ENCODE measurements at places on chromosomes 4 and X.

DNA sequence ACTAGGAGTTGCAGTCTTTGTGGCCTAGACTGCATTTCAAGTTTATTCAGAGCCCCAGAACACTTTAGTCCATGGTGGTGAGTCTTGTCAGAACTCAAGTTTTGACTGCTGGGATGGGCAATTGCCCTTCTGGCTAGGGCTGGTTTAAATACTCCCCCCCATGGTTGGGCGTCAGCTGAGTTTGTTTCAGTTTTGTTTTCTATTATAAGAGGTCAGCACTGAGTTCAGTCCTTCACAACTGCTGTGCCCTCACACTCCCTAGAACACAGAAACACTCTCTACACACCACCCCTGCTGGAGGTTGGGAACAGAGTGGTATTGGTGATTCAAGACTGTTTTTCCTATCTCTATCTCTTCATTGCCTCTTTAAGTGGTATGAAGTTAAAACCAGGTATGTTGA lies 217.0 kb downstream of the GUCY2F start:
- DNase-seq = no peak

DNA sequence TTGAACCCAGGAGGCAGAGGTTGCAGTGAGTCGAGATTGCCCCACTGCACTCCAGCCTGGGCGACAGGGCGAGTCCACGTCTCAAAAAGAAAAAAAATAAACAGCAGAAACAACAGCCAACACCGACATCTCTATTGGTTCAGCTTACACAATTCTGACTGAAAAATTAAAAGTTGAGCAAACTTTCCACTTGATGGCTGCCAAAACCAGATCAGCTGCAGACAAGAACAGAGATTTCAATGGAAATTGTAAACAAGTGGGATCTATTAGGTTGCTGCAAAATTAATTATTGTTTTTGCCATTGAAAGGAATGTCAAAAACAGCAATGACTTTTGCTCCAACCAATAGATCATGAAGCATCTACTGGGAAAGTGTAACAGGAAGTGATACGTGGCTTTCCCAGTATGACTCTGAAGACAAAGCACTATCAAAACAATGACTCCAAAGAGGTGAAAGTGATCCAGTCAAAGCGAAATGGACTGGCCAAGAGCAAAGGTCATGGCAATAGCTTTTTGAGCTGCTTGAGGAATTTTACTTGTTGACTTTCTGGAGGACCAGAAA lies 26.3 kb downstream of the UPF3B start:
- DNase-seq = no peak

GRCh38 chr4:661881-662761 lies 12.0 kb downstream of the ATP5ME start:
- DNase-seq = no peak

GRCh38 chrX:16664074-16664473 lies 14.1 kb downstream of the S100G start:
- no peak for DNase-seq

DNA sequence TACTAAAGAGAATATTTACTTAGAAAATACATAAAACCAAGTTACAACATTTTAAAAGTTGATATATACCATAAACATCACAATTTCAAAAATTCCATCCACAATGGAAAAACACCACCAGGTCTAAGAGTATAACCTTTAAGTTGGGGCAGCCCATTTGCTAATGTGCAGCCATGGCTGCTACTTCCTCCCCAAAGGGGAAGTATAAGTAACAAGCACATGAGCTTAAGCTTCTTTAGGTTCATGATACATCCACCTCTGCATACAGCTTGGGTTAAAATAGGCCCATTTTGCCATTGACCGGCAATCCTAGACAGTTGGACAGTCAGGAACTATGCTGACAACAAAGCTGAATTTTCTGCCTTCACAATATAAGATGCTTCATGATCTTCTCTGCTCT lies 16.6 kb upstream of the GASK1B start:
- DNase-seq = peak; percentile 32

DNA sequence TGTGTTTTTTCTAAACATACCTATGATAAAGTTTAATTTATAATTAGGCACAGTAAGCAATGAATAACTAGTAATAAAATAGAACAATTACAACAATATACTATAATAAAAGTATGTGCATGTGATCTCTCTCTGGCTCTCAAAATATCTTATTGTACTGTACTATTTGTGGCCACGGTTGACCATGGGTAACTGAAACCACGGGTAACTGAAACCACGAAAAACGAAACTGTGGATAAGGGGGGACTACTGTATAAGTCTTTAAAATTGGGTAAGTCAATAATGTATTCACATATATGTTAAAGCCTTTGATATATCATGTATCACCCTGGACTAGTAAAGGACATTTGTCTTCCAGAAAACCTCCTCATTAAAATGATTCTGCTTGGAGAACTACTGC lies 20.0 kb downstream of the TMEM154 start:
- no peak for DNase-seq

DNA sequence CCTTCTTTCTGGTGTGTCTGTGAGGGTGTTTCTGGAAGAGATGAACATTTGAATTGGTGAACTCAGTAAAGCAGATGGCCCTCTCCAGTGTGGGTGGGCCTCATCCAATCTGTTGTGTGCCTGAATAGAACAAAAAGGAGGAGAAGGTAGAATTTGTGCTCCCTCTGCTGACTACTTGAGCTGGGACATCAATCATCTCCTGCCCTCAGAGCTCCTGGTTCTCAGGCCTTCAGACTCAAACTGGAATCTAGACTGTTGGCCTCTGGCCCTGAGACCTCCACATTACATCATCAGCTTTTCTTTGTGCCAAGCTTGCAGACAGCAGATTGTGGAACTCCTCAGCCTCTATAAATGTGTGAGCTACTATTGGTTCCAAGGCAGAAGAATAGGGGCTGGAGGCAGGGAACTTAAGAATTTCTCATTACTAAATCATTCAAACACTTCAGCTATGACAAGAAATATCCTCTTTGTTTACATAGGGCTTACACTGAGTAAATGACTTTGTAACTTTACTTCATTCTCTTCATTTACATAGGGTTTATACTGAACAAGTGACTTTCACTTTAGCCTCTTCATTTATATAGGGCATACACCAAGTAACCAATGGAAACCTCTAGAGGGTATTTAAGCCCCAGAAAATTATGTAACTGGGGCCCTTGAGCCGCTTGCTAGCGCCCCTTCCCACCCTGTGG lies 86.9 kb upstream of the NWD2 start:
- no peak for DNase-seq

GRCh38 chr4:2977211-2978088 lies 14.1 kb downstream of the GRK4 start:
- DNase-seq = peak; percentile 85

DNA sequence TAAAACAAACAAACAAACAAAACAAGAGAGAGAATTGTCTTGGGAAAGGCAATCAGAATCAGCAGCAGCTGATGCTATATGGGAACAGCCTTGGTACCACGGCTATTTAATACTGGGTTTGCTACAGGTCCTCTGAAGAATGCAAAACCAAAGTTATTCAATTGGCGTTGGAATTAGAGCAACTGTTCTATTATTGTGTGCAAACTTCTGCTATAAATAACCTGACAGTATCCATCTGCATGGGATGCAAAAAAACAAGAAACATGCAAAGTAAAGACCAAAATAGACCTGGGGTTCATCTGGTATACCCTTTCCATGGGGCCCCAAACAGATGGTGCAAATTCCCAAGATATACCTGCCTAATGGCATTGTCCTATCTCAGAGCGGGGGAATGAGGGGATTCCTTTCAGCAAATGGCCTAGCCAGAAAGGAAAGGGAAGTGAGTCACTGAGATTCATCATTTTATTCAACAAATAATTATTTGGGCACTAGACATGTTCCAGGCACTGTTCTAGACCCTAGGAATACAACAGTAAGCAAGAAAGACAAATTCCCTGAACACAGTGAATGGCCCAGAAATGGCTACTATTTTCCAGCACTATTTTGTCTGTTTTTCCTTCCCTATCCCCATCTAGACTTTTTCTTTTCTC lies 268.9 kb downstream of the FBXW7 start:
- no peak for DNase-seq

DNA sequence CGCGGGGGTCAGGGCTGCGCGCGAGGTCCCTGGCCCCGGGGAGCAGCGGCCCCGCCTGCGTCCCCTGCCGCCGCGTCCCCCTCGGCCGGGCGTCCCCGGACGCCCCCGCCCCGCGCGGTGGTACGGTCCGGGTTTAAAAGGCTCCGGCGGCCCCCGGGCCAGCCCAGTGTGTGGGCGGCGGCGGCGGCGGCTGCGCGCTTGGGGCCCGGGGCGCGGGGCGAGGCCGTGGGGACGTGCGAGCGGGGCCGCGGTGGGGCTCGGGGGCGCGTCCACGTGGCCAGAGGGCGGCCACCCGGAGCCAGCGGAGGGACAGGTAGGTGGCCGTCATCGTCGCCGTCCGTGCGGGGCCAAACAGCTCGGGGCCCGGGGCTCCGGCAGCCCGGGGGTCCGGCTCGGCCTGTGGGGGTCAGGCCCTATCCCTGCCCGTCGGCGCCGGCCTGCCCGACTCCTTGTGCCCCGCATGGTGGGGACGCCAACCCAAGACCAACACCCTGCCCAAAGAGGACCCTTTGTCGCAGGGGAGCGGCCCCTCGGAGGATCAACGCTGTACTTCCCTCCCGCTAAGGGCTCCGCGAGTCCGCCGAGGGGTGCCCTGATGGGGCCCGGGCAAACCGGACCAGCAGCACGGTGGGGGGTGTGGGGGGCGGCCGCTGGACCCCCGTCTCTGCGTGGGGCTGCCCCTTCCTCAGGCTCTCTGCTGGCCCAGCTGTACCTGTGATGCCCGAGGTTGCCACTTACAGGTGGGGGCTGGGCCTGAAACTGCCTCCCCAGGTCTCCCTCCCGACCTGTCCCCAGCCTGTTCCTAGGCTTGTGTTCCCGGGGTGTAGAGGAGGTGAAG lies at the start of gene PLXNA3:
TSS of gene PLXNA3 (plus strand) at position 166 of the 838 bp plus-strand sequence. CDS start 1,903 bp downstream, outside the sequence.
- no peak for DNase-seq

GRCh38 chr4:70901984-70902576 lies at the start of gene MOB1B:
TSS of gene MOB1B (plus strand) at chr4:70902369. CDS start at chr4:70902537, 168 bp downstream.
- DNase-seq = peak; percentile 81

DNA sequence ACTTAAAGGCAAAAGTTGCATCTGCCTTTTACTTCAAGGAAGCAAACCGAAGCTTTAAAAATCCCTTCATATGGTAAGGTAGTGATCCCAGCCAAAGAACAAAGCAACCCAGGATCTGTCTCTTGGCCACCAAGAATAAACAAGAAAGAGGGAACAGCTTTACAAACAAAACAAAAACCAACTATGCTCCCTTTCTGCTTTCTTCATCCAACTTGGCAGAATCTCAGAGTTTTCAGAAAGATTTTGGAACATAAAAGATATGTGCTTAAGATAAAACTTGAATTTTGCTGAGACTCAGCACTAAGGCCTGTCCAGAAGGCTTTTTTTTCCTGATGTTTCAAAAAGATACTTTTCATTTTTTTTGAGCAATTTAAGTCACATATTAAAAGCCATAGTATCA lies 94.0 kb downstream of the COL4A6 start:
- no peak for DNase-seq

DNA sequence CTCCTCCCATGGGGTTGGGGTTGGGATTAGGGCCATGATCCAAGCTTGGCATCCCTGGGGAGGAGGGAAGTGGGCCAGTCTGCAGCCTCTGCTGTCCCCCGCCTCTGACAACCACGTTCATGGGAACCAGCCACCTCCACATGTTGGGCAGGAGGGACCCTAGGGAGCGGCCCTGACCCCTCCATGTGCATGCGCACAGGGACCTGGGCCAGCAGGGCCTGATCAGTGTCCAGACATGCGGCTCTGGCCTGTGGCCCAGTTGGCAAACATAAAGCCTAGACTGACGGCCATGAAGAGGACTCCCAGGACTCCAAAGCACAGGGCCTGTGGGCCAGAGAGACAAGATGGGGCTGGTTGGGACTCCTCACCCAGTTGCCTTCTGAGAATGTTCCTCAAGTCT lies 11.3 kb downstream of the SLC38A5 start:
- no peak for DNase-seq

DNA sequence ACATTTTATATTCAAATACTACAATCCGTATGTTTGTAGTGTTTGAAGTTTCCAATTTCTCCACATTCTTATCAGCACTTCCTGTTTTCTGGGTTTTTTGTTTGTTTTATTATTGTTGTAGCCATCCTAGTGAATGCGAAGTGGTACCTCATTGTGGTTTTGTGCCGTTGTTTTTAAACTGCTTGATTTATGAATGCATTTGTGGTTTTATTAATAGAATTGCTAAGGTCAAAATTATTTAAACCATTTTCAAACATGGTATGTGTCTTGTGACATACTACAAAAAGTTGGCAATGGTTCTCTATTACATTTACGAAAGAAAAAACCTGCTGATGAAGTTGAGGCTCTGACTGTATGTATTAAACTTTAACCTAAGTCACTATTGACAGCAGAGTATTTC lies 780.0 kb upstream of the MAGEB2 start:
- no peak for DNase-seq

DNA sequence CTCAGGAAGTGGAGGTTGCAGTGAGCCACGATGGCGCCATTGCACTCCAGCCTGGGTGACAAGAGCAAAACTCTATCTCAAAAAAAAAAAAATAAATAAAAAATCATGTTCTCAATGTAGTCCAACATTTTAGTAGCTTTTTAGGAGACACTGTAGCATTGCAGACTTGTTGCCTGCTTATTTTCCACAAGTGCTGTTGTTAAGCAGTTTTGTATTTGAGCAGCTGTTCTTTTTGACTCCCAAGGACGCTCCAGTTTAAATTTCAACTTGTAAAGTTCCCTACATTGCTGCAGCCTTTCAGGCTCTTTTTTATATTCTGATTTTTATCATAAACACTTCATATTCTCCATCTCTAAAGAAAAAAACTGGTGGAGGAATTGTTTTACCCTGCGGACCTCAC lies 83.1 kb downstream of the PPEF2 start:
- no peak for DNase-seq

DNA sequence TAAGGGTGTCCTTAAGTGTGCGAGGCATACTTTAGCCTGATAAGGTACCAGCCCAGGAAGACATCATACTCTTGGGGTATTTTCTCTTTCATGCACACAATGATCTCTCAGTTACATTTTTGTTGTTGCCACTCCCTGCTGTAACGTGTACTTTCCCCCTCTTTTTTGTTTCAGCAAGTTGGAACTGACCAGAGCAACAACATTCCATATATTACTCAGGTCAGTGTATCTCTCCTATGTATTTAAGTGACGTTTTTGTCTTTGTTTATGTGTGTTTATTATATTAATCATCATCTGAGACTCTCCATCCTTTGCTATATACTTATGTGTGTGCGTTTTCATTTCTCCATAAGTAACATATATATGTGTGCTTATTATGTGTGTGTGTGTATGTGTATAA lies 71.3 kb upstream of the VBP1 start:
- no peak for DNase-seq

GRCh38 chr4:121273191-121273590 lies 107.6 kb downstream of the QRFPR start:
- no peak for DNase-seq

DNA sequence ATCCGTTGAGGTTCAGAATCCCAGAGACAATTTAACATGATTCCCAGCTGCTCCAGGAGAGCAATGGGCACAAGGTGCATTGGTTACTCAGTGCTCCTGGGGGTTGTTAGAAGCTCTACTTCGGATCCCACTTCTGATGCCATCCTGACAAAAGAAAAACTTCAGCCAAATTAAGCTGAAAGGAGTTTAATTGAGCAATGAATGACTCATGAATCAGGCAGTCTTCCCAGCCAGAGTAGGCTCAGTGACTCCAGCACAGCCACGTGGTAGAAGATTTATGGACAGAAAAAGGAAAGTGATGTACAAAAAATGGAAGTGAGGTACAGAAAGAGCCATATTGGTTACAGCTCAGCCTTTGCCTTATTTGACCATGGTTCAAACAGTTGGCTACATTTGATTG lies 95.7 kb downstream of the PWWP3B start:
- no peak for DNase-seq
